Omental fat pad (tissue), 4 donors: ENCODE measurements at places on chromosomes 2 and 18.

GRCh38 chr2:66724241-66724640 is 289.3 kb downstream of the MEIS1 start:
- DNase-seq = no peak

DNA sequence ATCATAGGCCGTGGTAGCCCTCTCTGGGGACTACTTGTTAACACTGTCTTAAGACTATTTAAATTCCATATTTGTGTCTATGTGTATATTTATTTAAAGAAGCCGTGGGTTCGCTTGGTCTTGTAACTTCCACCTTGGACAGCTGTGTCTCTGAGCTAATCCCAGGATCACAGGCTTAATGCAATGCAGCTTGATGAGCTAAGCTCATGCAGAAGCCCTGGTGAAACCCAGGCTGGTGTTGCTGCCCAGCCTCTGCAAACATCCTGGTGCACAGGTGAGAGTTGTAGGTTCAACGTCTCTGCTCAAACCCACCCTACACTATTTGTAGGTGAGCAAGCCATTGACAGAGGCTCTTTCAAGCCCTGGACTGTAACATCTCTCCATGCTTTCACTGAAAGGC is 211.8 kb downstream of the FAM210A start:
- DNase-seq = no peak

- no peak for DNase-seq
Observed at GRCh38 chr2:102286041-102286440, 25.3 kb upstream of the IL1RL1 start.

DNA sequence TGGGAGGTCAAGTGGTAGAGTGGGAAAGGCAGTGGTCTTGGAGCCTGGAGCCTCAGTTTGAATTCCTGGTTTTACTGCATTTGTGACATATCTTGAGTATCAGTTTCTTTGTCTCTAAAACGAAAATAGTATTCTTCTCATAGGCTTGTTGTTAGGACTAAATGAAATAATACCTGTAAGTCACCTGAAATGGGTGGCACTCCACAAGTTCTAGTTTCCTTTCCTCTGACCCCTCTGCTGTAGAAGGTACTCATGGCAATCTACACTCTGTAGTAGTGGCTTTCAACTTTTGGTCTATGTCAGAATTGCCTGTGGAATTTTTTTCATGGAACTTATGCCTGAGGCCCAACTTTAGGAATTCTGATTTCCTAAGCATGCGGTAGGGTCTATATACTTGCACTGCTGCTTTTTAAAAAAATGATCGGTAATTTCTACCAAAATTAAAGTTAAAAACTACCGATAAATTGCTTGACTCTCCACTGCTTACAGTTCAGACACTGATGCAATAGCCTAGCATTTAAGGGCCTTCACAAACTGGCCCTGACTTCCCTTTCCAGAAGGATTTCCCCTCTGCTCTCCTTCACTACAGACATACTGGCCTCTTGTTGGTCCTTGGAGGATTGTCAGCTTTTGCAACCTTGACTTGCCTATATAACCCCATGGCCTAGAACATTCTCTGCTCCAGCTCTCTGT is 47.2 kb downstream of the PLEK start:
- no peak for DNase-seq

- no peak for DNase-seq
Observed at GRCh38 chr2:232375164-232375563, 3.4 kb upstream of the ALPP start.

GRCh38 chr18:48622911-48623431 is 84.1 kb downstream of the CTIF start:
- DNase-seq = no peak

- peak; percentile 37 for DNase-seq
Observed at GRCh38 chr18:21112140-21112473, 494 bp upstream of the ROCK1 start.

- DNase-seq = no peak
Observed at GRCh38 chr18:11864471-11864870, 13.3 kb downstream of the CHMP1B start.
